HEK293T (cell line): ENCODE measurements at places on chromosomes 1 and 21.

DNA sequence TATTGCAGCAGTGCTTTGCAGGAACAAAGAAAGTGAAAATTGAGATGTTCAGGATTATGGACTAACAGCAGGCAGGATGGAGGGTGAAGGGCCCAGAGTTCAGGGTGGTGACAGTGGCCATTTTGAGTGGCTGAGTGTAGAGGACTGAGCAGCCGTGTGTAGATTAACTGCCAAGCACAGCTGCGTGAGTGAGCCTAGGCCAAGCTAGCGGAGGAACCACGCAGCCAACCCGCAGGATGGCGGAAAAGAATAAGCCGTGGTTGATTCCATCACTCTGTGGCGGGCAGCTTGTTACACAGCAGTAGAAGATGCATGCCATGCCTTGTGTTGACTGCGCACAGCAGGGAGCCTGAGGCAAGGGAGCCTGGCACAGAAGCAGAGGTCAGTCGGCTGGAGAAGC, 102.5 kb upstream of the KIF26B start:
- no peak for DNase-seq

GRCh38 chr21:17461014-17461413, 51.8 kb upstream of the CXADR start:
- DNase-seq: no peak

GRCh38 chr1:221074332-221074731, 195.1 kb downstream of the HLX start:
- DNase-seq: no peak

GRCh38 chr1:150514913-150515327, 632 bp upstream of the FALEC start:
- DNase-seq: no peak

DNA sequence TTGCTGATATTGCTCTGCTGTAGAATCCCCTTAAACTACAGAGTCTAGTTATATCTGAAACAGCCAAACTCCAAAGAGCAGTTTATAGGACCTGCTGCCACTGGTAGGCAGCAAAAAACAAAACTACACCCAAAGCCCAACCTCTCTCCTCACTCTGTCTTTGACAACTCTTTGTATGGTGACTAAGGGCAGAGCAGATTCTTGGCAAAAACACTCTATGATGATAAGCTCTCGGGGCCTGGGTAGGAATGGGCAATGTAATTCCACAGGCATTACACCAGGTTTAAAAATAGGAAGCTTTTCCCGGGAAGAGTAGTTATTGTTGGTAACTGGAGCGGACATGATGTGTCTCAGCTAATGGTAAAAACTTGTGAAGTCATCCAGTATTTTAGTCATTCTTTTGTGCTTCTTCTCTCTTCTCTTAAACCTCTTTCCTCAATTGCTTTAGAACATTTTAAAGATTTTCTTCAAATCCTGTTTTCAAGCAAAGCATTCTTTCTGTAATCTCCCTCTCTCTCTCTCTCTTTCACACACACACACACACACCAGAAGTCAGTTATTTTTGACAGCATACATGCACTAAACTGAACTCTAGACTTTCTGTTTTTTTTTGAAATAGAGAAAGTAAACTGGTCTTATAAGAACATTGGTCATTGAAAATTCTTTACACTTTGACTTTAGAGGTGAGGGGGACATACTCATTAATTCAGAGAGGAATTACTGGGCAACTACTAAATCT, 193.5 kb downstream of the PAPPA2 start:
- DNase-seq: no peak

DNA sequence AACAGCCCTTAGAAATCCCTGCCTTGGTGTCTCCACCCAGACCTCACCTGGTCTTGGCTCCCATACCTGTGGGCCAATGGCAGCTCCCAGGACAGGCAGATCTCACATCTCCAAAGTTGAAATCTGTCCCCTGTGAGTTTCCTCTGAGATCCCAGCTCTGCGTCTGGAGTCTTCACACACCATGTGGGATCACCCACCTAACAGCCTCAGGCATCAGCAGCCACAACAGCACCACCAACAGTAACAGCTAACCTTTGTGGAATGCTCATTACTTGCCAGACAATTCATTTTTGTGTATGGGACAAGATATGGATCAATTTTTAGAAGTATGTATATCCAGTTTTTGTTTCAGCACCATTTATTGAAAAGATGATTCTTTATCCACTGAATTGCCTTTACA, 523.2 kb downstream of the MATN1 start:
- no peak for DNase-seq
